ENCODE measurements at places on chromosomes 11 and 22.

DNA sequence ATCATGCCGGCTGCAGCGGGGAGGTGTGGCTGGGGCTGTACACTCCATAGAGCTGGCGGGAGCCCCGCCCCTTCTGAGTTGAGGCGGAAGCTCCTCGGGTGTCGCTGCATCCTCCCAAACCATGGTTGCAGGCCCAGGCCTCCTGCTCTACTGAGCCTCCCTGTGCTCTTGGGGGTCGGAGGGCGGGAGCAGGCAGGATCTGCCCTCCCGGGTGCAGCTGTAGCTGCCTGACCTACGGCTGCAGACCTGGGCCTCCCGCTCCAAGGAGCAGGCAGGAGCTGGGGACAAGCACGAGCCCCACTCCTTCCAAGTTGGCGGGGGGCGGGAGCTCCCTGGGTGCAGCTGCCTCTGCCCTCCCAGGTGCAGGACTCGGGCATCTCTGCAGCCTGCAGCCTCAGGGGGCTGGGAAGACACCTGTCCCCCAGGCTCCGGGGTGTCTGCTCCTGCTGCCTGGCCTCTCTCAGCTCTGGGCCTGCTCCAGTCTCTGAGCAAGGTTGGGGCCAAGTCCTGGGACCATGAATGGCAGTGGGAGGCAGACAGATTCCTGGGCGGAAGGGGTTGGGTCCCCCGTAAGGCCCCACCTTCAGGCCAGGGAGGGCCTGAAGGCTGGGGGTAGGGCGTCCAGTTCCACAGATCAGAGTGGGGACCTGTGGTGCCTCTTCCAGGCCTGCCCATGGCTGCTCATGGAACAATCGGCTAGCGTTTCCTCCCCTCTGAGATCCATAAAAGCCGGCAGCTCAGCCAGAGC lies 46.4 kb upstream of the SC5D start:
- no peak for DNase-seq

DNA sequence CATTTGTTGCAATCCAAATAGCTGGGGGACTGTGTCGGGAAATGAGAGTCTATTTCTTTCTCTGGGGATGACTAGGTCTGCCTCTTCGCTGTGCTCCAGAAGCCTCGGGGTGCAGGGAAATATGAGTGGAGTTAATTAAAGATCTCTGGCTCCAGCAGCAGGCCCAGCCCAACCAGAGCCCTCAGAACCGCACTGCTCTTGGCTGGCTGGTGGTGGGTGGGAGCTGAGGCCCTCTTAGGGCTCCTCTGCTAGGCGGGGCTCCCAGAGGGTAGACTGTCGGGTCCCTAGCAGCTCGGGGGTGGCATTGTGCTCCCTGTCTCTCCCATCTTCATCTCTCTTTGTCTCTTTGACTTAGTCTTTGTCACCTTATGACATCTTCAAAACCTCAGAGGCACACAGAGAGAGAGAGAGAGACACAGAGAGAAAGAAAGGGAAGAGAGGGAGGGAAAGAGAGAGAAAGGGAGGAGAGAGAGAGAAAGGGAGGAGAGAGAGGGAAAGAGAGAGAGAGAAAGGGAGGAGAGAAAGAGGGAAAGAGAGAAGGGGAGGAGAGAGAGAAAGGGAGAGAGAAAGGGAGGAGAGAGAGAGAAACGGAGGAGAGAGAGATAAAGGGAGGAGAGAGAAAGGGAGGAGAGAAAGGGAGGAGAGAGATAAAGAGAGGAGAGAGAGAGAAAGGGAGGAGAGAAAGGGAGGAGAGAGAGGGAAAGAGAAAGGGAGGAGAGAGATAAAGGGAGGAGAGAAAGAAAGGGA lies 20.2 kb downstream of the MPPED1 start:
- DNase-seq, result no peak

- no peak for DNase-seq
Observed at GRCh38 chr11:30786256-30787110, 200.3 kb upstream of the MPPED2 start.

- DNase-seq, result no peak
Observed at GRCh38 chr11:63770763-63771162, 2.2 kb upstream of the ZFTA start.

DNA sequence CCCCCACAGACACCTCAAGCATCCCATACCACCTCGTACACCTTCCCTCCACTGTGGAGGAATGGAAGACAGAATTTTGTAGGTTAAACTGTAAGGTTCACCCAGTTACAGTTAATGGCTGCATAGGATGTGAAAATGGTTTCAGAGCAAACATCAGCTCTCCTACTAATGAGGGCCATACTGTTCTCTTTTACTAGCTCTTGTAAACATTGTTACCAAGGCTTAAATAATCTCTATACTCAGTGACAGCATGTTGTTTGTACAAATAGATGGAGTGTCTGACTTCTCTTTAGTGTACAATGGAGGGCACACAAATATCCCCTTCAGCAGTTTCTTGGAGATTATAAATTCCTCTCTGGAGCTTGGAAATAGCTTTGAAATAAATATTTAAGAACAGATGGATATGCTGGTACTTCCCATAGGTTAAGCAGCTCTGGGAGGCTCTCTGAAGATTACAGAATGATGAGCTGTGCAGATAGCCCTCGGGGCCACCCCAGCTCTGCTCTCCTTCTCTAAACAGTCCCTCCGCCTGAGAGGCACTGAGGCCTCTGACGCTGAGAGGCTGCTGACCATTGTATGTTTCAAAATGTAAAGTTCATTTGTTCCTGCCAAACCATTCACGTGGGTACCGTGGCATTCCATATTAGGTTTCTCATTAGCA lies 25.7 kb downstream of the TTC12 start:
- no peak for DNase-seq

- no peak for DNase-seq
Observed at GRCh38 chr11:4546878-4547277, 1.9 kb downstream of the OR52M1 start.

DNA sequence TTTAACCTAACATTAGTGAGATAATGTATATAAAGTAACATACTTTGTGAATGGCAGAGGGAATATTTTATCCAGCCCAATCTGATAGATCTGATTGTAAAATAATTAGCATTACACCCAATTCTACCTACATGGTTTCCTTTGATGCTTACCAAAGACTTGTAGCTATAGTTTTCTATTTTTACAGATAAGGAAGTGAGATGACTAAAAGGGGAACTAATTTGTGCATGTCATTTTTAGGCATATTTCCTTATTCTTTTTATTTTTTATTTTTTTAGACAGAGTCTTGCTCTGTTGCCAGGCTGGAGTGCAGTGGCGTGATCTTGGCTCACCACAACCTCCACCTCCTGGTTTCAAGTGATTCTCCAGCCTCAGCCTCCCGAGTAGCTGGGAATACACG lies 793.7 kb upstream of the LRRC4C start:
- DNase-seq, result no peak

DNA sequence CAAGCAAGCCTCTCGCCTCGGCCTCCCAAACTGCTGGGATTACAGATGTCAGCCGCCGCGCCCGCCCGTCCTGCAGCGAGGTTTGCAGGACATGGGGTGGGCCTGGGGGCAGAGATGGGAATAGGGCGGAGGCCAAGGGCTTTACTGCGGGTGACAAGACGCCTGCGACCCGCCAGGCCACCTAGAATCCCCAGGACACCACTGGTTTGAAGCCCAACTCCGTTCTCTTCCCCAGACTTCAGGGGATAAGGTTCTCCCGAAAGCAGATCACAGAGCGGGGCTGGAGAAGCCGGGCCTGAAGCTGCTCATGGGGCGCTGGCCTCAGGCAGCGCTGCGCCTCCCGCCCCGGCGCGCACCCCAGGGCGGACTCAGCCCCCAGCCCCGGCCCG lies 354 bp downstream of the POLR2L start:
- DNase-seq, result no peak

DNA sequence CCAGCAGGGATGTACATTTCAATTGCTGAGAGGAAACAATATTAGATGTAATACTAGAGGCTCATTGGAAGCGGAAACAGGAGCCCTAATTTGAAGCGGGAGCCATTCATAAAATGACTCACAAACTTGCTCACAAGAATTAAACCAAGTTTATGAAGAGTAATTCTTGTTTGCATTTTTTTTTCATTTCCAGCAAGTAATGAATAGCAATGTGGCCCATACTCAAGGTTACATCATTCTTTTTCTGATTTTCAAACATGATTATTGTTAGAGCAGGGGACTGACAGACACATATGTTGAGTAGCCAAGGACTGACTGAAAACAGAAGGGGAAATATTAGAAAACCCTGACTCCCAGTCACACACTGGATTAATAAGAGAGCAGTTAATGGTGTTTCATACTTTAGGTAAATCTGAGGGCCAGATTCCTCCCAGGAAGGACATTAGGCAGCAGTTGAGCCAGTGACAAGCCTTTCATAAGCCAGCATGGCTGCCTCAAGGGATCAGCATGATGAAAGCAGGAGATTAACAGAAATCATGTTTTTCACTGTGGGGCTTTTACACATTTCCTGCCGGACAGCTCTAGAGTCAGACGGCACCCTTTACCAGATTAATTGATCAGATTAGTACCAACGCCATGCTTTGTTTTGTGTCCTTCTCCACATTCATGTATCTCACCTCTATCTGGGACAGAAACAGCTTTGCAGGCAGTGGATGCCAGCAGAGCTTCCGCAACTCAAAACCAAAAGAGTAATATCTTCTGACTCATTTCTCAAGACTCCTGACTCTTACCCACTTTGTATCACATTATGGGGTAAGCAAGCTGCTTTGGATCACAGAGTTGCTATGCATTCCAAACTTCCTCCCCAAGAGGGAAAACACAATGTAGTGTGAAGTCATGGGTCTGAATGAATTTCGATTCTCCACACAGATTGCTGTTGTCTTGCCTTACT lies 831.6 kb downstream of the KCNA4 start:
- no peak for DNase-seq

DNA sequence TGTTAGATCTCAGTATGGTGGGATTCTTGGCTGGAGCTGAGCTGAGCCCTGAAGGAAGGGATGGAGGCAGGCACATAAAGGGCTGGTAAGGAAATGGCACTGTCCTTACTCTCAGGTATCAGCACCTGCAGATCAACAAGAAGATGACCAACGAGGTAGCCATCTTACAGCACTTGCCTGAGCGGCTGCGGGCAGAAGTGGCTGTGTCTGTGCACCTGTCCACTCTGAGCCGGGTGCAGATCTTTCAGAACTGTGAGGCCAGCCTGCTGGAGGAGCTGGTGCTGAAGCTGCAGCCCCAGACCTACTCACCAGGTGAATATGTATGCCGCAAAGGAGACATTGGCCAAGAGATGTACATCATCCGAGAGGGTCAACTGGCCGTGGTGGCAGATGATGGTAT lies 2.4 kb downstream of the CNGA4 start:
- DNase-seq, result no peak

- DNase-seq, result peak; percentile 33
Observed at GRCh38 chr11:46006418-46007070, 84.1 kb downstream of the LARGE2 start.

- no peak for DNase-seq
Observed at GRCh38 chr22:27381552-27381951, 420.0 kb downstream of the MN1 start.

DNA sequence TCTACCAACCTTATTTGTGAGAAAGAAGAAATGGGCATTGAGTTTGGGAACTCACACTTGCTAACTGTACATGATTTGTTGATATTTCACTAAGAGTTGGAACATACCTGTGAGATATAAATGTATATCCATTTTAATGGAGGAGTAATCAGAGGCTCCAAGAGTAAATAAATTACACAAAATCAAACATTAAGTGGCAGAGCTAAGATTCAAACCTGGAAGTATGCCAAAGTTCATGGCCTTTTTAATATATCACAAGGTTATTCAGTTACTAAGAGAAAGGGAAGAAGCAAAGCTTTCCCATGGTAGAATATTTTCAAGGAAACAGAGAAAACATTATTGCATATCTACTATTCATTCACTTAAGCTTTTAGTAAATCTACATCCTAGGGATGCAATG lies 1641.1 kb downstream of the FAM181B start:
- DNase-seq, result no peak

- no peak for DNase-seq
Observed at GRCh38 chr11:120912504-120912903, 111.4 kb upstream of the TBCEL start.

GRCh38 chr11:128421577-128422330 lies 165.6 kb downstream of the ETS1 start:
- no peak for DNase-seq

DNA sequence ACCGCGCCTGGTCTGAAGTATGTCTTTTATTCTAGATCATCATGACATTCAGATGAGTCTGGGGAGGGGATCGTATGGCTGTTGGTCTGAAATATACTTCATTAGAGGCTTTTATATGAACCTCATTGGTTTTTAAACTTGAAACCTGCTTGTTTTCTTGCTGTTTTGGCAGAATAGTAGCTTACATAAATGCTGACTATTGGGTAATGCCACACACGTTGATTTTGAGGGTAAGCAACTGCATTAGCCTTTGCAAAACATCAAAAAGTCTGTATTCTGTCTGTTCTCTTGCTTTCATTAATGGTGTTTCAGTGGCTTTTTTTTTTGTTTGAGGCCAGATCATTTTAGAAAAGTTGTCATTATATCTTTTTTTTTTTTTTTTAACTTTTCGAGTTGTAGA lies 14.2 kb downstream of the PPME1 start:
- no peak for DNase-seq

DNA sequence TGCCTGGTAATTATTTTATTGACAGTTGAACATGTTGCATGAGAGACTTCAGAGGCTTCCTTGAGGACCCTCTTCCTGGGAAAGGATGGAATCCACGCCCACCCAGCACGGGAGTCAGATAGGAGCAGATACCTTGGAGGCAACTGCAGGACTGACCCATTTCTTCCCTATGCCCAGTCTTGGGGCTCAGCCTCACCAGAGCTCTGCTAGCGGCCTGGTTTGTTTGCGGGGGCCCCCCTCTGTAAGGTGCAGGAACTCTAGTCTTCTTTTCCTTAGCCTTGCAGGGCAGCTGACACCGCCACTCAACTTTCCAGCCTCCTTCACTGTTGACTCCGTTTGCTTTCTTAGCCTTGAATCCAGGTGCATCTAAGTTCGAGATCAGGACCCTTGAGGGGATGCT lies 1032.8 kb downstream of the BRD1 start:
- DNase-seq, result no peak

DNA sequence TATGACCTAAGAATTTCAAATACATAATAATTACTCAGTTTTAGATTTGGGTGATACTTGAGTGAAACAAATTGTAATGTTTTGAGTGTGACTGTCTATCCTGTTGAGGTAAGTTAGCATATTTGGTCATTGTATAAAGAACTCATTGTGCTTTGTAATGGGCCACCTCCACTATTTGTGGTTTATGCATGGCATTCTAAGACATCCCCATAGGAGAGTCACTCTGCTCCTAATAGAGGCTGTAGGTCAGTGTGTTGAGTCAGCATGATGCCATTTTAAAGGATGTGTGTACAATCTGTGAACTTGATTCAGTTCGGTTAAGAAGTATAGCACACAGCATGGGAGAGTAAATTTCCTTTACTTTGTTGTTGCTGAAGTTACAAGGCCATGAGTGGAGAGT lies 1112.4 kb downstream of the JRKL start:
- DNase-seq, result no peak

GRCh38 chr11:9577556-9577955 lies 4.1 kb downstream of the WEE1 start:
- DNase-seq, result no peak
